Central memory CD4-positive, alpha-beta T cell (primary cell): ENCODE measurements at places on chromosomes 5 and 9.

GRCh38 chr9:135463140-135463539, 16.4 kb upstream of the PPP1R26 start:
- no peak for DNase-seq

- DNase-seq, result no peak
These were observed 13.3 kb downstream of the MPDZ start for GRCh38 chr9:13266167-13266566.

- peak; percentile 4 for DNase-seq
These were observed 60.7 kb downstream of the MAT2B start for GRCh38 chr5:163565931-163566608.

- DNase-seq, result no peak
These were observed 898.5 kb upstream of the SEMA6A start for GRCh38 chr5:117473165-117473564.

DNA sequence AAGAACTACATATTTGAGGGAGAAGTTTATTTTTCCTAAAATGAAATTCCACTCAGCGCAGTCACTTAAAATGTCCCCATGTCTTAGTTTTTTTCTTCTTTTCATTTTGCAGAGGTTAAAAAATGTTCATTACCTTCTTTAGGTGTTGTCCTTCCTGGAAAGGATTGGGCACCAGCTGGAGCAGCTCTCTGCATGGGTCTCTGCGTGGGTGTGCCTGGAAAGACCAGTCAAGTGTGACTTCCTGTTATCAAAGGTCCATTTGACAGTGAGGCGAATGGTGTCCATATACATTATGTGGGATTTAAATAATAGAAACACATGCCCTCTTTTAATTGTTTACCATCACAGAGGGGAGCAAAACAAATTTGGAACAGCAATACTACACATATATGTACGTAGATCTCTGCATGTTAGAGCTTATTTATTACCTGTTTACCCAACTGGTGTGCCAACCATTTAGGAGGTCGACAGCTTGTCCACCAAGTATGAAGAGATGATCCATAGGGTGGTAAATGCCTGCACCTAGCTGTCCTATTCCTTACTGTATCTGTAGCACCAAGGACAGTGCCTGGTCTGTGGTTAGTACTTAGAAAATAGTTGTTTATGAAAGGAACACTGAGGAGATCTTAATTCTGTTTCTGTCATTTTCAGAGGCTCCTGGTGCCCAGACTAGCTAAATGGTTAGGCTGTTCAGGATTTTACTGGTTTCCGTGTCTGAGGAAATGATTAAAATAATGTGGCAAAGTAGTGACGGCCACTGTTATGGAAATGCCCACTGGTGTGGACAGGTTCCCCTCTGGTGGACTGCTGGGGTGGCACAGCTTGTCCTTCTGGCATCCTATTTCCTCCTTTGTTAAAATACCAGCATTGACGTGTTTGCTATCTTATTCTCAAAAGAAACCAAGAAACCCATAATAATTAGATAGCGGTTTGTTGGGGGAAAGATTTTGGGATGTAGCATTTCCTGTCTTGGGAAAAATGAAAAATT, 200.4 kb downstream of the MAST4 start:
- DNase-seq, result no peak

DNA sequence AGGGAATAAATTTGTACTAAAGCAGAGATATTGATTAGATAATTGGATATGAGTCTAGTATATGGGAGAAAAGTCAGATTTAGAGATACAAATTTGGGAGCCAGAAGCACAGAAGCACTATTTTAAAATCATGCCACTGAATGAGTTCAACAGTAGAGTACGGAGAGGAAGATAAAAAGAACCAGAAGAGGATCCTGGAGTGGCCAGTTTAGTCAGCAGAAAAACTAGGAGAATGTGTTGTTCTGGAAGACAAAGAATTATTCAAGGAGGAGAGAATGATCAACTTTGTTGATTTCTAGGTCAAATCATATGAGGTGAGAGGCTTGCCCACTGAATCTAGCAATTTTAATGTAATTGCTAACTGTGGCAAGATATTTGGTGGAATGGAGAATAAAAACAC, 67.0 kb downstream of the NIPBL start:
- no peak for DNase-seq

GRCh38 chr9:112059145-112059965, 115.7 kb downstream of the SUSD1 start:
- no peak for DNase-seq

DNA sequence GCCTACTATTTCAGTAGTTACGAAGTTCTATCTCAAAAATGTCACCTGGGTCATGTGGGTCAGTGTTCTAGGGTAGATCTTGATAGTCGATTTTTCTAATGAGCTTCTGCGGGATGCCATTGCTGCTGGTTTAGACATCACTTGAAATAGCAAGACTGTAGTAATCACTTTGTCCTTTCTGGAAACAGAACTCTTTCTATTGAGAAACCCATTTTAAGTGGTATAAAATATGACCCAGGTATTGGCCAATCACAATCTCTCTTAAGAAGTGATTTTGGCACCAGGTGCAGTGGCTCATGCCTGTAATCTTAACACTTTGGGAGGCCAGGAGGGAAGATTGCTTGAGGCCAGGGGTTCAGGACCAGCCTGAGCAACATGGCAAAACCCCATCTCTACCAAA, 17.6 kb downstream of the ARRDC3 start:
- DNase-seq, result no peak

GRCh38 chr5:175382171-175382570, 61.8 kb downstream of the DRD1 start:
- no peak for DNase-seq

DNA sequence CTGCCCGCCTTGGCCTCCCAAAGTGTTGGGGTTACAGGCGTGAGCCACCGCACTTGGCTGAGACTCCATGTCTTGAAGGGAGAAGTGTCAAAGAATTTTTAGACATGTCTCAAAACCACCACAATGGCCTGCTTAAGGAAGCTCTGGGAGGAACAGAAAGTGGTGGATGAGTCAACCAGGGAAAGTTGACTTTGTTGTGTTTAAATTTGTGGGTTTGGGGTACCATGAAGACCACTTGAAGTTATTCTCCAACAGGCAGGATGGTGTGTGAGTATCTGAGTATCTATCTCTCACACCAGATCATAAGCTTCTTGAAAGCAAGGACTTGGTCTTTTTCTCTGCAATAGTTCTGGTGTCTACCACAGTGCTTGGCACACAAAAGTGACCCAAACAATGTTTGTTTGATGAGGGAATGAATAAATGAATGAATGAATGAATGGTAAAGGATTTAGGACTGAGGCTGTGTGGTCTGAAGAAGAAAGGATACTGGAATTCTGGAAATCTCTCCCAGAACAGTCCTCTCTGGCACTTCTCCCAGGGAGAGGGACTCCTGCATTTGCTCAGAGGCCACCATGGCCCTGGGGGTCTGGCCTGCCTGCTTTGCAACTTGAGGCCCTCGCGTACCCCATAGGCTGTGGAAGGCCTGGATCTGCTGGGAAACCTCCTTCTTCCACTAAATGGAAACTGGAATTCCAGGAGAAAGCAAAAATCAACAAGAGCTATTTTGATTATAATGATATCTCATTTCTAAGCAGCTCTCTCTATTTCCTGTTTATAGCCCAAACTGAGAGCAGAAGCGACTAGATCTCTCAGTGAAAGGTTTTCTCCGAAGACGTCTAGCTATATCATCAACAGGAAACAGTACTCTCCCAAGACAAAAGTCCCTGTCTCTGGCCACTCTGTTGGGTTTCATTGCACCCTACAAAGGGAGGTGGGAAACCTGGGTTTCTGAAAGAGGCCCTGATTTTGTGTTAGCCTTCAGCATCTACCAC, 187.9 kb downstream of the PALM2AKAP2 start:
- DNase-seq, result peak; percentile 13

DNA sequence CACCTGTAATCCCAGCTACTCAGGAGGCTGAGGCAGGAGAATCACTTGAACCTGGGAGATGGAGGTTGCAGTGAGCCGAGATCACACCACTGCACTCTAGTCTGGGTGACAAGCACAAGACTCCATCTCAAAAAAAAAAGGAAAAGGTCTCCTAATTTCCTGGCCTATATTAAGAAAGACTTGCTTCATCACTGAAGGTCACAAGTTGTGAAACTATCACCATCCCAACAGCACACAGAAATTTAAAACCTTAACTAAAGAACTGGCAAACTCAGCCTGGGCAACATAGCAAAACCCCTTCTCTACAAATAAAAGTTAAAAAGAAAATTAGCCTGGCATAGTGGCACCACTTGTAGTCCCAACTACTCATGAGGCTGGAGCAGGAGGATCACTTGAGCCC, 17.2 kb downstream of the FRMD3 start:
- no peak for DNase-seq

GRCh38 chr5:53362521-53362941, 117.9 kb upstream of the FST start:
- DNase-seq, result no peak

- DNase-seq, result no peak
These were observed 80.1 kb upstream of the PLEKHG4B start for GRCh38 chr5:11898-12297.

DNA sequence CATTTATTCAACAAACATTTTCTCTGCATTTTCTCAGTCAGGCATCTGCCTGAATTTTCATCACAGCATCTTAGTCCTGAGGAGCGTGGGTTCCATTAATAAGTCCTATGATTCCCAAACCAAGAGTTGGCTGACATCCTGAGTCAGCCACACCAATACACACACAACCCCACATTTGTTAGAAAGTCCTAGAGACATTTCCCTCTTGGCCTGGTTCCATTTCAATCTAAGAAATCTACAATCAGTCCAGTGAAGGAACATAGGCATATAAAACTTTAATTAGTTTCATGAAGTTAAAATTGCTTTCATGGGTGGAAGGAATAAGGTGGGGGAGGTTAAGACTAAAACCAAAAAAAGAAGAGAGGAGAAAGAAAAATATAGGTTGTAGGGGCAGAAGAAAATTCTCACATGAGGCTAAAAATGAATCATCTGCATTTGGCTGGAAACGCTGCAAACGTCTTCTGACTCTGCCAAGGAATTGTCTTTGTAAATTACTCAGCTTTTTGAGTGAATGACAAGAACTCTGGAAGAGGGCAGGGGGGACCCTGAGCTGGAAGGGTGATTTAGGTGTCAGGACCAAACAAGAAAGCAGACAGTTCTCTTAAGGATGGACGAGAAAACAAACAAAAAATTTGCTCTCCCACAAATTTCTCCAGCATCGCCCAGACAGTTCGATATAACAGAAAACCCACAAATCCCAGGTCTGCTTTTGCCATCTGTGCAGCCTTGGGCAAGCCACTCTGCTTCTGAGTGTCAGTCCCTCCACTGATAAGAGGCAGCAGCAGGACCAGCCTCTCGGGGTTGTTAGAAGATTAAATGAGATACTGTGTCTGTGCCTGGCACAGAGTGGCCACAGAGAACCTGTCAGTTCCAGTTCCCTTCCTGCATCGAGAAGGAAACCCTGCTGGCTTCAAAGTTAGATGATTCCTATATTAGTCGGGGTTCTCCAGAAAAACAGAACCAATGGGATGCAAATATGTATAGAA, 289.7 kb downstream of the CDK5RAP2 start:
- DNase-seq, result no peak

- DNase-seq, result no peak
These were observed 608.3 kb upstream of the NUDT12 start for GRCh38 chr5:104170926-104171325.

DNA sequence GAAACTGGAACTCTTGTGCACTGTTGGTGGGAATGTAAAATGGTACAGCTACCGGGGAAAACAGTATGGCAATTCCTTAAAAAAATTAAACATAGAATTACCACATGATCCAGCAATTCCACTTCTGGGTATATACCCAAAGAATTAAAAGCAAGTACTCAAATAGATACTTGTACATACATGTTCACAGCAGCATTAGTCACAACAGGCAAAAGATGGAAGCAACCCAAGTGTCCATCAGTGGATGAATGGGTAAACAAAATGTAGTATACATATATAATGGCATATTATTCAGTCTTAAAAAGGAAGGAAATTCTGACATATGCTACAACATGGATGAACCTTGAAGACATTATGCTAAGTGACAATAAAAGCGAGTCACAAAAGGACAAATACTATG, 7.4 kb upstream of the SLC22A5 start:
- DNase-seq, result no peak

DNA sequence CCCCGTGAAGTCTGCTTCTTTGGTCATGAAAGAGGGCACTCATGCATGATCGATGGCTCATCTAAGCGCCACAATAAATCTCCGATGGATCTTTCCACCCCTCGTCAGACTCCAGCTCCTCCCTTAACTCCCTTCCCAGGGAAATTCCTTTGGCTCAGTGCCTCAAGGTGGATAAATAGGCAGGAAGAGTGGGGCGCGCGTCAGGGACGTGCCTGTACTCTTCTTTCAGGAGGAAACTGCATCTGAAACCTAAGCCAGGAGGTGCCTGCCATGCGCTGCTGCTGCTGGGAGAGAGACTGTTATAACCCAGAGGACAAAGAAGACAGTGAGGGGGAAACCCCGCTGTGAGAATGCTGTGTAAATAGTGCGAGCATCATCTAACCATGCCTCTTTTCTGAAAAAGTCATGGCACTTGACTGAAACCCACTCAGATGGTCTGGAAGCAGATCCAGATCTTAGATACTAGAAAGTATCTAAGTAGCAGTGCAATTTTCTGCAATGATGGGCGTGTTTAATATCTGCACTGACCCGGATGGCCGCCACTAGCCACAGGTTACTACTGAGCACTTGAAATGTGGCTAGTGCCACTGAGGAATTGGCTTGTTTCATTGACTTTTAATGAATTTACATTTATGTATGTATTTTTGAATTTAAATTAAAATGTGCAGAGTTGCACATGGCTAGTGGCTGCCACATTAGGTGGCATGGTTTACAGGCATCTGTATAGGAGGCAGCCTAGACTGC, 120.3 kb upstream of the BASP1 start:
- DNase-seq, result no peak

DNA sequence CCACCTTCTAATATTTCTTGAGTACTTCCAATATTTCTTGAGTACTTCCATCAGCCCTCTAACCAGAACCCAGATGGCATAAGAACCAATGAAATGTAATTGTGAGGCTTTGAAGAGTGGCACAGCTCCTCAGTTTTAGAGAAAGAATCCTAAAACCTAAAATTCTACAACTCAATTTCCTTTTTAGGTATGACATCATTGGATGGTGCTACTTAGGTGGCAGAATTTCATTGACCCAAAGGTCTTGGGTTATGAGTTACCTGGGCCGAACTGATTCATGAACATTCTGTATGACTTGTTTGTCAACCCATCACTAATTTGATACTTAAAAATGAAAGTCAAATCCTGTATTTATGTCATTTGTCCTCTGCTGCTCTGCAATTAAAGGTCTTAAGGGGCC, 13.1 kb downstream of the HMGCS1 start:
- DNase-seq, result no peak
